ENCODE measurements at places on chromosomes 7 and 10. TPM values are rescaled to one million over a fixed set of nuclear protein-coding genes. Genes with fewer than 3 reads are reported as not detected.

The TAX1BP1 gene
- 154 TPM for total RNA-seq

The STK17A gene
- total RNA-seq: 85.7 TPM

The TRPV5 gene
- not detected for total RNA-seq

The AKR1C8 gene
- not detected for total RNA-seq

All from nasal cavity respiratory epithelium epithelial cell of viscerocranial mucosa (primary cell).